Lower lobe of right lung (tissue), 2 donors: ENCODE measurements at places on chromosomes 6 and 20. TPM values are rescaled to one million over a fixed set of nuclear protein-coding genes. Genes with fewer than 3 reads are reported as not detected.

SRPK1 gene
- 30.9 TPM for total RNA-seq

SLC22A1 gene
- total RNA-seq: 2.6 TPM

HLA-C gene
- 1,186 TPM for total RNA-seq

HMGCLL1 gene
- 4.3 TPM for total RNA-seq

RAET1L gene
- not detected for total RNA-seq

MAP3K7 gene
- total RNA-seq: 22.0 TPM

OXT gene
- not detected for total RNA-seq

C6orf58 gene
- not detected for total RNA-seq

GRCh38 chr6:36444470-36444869, 1.7 kb downstream of the KCTD20 start:
- DNase-seq: no peak

DNA sequence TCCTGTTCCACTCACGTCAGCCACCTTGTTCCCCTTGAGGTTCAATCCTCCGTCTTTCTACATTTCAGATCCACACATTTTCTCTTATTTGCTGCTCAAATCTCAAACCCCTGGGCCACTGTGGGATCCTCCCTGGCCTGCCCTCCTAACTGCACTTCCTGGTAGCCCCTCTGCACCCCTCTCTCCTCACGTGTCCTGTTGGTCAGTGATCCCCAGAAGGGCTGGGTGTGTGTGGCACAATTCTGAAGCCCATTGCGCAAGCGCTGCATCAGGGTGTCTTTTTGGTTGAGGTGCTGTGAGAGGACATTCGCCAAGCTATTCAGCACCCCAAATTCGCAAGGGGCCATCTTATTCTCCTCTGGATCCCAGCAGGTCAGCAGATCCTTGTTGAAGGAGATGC, 2.3 kb downstream of the HLA-DMB start:
- DNase-seq: no peak

DNA sequence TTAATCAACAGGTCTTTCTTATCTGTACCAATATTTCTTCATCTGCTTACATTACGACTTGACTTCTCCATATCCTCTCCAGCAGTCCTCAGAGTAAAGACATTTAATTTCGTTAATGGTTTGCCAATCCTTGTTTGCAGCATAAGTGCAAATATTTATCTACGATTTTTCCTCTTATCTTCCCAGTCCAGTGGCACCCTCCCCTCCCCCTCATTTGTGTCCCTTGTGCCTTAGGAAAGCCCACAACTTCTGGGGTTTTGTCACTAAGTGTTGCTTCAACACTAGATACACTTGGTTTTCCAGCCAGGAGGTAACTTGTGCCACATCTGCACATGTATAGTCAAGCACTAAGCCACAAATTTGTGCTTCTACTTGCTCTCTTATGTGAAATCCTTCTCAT, 327.2 kb downstream of the CBLN4 start:
- DNase-seq: no peak

DNA sequence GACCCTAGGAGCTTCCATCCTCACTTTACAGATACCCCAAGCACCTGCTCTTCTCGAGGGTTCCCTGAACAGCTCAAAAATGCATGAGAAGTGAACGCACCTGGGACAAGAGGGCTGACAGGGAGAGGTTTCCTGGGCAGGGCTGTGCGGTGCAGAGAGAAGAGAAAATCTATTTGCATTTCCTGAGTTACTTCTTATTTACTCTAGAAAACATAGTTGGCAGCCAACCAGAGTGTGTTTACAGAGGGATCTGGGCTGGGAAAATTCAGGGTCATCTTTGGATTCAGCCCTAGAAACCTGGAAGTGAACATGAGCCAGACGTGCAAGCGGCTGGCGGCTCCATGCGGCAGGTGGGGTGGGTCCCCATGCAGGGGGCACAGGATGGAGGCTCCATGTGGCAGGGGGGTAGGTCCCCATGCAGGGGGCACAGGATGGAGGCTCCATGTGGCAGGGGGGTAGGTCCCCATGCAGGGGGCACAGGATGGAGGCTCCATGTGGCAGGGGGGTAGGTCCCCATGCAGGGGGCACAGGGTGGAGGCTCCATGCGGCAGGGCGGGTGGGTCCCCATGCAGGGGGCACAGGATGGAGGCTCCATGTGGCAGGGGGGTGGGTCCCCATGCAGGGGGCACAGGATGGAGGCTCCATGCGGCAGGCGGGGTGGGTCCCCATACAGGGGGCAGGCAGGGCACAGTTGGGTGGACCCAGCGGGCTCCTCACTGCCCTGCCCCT, 342.0 kb downstream of the TAF4 start:
- no peak for DNase-seq

DNA sequence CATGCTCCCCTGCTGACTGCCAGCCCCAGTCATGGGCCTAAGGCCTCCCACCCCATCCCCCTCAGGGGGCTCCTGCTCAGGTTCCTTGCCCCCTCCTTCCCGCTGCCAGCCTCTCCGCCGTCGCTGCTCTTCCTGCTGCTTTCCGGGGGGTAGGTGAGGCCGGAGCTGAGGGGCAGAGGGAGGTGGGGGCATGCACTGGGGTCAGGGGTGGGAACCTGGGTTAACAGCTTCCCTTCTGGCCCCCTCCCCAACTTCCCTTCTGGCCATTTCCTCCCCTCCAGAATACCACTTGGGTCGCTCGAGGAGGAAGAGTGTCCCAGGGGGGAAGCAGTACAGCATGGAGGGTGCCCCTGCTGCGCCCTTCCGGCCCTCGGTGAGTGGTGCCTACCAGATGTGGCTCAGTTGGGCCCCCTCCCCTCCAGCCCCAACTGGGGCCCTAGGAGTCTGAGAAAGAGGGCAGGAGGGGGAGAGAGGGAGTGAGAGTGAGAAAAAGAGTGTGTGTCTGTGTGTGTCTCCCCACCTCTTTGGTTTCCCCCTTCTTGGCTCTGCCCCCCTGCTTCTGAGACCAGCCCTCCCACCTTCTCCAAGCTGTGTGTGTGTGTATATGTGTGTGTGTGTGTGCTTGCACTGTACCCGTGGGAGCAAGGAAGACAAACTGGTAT, 12.1 kb downstream of the SYNGAP1 start:
- DNase-seq: peak; percentile 39

GRCh38 chr6:47665112-47665511, 33.3 kb upstream of the ADGRF4 start:
- no peak for DNase-seq

DNA sequence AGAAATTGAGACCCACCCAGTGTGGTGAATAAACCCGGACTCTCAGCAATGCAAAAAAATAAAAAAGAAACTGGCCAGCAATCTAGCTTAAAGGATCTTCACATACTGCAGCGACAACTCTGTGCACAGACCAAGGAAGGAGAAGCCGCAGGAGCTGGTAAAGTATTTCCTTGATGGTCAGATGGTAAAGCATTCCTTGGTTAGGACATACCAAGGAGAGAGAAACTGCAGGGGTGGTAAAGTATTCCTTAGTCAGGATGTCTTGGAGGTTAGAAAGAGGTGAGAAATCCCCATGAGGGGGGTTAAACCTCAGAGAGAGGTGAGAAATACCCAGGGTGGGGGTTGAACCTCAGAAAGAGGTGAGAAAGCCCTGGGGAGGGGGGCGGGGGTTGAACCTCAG, 86.8 kb downstream of the PLG start:
- no peak for DNase-seq

DNA sequence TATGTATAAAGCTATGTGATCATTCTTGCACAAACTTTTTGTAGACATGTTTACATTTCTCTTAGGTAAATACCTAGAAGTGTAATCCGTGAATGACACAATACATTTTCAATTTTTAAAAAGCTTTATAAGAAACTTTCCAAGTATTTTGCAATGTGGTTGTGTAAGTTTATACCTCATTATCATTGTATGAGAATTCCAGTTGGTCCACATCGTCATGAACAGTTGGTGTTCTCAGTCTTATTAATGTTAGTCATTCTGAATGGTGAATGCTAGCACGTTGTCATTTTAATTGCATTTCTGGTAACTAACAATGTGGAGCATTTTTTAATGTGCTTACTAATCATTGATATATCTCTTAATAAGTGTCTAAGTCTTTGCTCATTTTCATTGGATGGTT, 116.5 kb upstream of the F13A1 start:
- no peak for DNase-seq

DNA sequence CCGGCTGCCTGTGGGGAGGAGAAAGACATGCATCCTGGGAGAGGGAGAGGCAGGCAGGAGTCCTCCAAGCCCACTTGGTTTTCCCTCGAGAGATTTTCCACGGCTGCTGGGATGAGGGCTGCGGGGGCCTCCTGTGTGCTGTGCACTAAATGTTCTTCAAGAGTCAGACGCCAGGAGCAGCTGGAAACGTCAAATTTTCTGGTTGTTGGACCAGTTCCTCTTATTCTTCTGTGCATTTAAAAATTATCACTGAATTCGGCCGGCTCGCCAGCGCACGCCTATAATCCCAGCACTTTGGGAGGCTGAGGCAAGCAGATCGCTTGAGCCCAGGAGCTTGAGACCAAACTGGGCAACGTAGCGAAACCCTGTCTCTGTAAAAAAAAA, 32.8 kb upstream of the NTSR1 start:
- DNase-seq: no peak

- DNase-seq: no peak
These were observed 10.2 kb upstream of the DEFB113 start for GRCh38 chr6:49979584-49979983.

GRCh38 chr20:45792317-45793118, 764 bp downstream of the DNTTIP1 start:
- DNase-seq: peak; percentile 55

- DNase-seq: no peak
These were observed 958 bp downstream of the MLIP start for GRCh38 chr6:54112151-54112650.

- DNase-seq: no peak
These were observed 2.4 kb downstream of the LTB start for GRCh38 chr6:31579546-31580437.

DNA sequence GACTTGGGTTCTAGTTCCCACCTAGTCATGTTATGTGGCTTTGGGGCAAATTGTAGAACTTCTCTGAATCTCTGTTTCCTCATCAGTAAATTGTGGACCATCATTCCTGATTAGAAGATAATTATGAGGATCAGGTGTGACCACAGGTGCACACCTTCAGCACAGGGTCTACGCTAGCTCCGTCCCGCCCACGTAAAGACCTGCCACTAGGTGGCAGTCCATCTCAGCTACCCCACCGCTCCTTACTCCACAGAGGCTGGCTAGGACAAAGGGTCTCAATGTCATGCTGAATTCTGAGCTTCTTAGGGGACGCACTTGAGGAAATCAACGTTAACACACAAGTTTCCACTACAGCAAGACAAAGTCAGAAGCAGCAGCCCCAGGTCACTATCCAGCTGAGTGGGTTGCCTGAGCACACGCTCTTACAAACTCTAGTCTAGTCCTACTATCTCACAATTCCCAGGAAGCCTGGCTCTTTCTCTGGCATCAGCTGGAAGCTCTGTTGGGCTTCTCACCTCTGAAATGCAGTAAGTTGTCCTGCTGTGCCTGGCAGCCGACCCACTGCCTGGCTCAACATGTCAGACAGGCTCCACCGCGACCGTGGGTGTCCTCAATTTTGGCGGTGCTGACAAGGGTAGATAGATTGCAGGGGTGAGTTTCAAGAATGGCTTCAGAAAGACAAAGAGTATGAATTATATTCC, 2.0 kb upstream of the PLCG1 start:
- peak; percentile 60 for DNase-seq

- DNase-seq: no peak
These were observed 78.7 kb downstream of the AK9 start for GRCh38 chr6:109612268-109612667.

- no peak for DNase-seq
These were observed 20.8 kb downstream of the HLA-DRA start for GRCh38 chr6:32460528-32460927.

GRCh38 chr6:149711711-149712110, 6.2 kb downstream of the LATS1 start:
- no peak for DNase-seq

DNA sequence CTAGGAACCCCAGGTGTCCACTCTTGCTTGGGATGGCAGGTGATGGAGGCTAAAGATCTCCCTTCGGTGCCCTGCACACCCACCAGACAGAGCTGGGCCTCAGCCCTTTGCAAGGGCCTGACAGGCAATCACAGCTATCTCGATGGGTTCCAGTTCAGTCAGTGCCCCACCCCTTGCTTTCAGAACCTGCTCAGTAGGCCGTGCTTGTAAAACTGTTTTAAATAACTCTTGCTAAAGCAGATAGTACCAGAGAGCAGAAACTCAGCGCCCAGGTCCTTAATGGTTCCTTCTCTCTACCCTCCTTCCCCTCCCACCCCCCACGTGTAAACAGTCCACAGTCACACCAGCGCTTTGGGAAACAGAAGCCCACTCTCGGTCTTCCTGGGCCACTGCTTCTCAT, 39.2 kb downstream of the C6orf132 start:
- no peak for DNase-seq

- no peak for DNase-seq
These were observed 55.8 kb downstream of the SNAI1 start for GRCh38 chr20:50038574-50038991.

DNA sequence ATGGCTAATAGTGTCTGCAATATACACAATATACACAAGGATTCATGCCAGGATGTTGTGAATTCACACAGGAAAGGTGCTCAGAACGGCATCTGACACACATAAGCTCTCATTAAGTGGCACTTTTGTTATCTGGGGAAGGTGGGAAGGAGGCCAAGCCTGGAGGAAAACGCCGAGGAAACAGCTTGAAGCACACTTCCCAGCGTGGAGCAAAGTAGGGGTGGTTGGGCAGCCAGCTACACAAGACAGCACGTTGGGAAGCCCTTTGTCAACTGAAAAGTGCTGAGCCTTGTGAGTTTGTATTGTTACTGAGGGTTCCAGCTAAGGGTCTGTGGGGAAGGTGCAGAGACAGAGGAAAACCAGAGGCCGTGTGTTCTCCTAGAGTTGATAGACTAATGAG, 181.0 kb downstream of the ZMYND8 start:
- no peak for DNase-seq

DNA sequence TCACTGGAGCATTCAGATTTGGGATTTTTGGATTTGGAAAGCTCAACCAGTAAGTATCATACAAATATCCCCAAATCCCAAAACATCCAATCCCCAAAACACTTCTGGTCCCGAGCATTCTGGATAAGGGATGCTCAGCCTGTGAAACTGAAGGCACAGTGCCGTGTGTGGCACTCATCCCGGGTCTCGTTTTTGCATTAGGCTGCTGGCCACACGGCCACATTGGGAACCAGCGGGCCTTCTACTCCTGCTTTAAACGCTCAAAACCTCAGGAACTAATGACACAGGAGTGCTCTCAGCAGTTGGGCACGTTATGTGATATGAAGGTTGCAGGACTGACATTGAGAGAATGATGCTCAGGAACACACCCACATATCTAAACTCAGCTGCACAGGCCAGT, 35.6 kb downstream of the PSMG4 start:
- DNase-seq: no peak

DNA sequence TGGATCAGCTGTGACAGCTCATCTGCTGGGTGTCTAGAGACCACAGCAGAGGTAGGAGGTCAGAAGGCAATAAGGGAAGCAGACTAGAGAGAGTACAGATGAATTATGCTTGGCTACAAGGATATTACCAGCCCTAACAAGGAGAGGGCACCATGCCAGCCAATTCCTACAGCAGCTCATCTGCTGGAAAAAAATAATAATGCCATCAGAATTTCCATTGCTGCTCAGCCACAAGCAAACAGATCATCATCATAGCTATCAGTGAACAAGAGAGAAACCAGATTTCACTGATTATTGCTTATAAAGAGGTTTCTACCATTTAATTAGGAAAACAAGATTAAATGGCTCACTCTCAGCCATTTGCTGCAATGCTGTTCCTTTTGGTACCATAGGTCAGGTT, 66.5 kb downstream of the PSMG4 start:
- no peak for DNase-seq
